Activated gamma-delta T cell treated with anti-CD3 and anti-CD28 coated beads, Interleukin-2, amount 50 U/mL, for 16 hours (primary cell): ENCODE measurements at places on chromosomes 7 and 10.
A peak's percentile ranks its signal among the peaks of the same experiment; 100 is the strongest.

- DNase-seq: no peak
Observed at GRCh38 chr7:86904949-86905834, 154.3 kb downstream of the ELAPOR2 start.

DNA sequence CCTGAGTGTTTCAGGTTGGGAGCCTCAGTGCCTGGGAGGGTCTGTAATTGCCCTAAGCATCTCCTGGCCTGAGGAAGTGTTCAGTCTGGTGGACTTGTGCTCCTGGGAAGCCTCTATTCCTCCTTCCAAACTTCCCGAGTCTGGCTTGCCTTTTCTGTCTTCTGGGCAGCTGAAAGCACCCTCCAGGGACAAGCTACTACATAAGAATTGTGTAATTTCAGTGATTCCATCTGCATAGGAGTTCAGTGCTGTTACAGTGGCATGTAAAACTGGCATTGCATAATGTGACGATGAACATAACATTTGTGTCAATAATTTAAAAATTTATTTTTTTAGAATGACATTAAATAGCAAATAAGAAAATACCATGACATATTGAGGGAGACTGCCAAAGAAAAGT lies 109.3 kb downstream of the AOAH start:
- DNase-seq: no peak

DNA sequence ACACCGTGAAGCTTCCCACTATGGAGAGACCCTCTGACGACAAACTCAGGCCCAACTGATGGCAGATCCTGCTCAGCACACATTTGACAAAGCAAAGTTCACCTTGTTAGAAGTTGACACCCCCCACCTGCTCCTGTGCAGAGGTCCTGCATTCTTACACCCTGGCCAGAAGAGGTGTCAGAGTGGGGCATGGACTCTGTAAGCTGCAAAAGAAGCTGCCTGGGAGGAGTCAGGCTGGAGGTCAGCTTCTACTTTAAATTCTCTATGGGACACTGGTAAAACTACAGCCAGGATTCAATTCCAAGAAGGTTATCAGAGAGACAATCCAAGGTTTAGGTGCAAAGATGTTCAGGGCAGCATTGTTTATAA lies 20.0 kb upstream of the TNS3 start:
- no peak for DNase-seq

DNA sequence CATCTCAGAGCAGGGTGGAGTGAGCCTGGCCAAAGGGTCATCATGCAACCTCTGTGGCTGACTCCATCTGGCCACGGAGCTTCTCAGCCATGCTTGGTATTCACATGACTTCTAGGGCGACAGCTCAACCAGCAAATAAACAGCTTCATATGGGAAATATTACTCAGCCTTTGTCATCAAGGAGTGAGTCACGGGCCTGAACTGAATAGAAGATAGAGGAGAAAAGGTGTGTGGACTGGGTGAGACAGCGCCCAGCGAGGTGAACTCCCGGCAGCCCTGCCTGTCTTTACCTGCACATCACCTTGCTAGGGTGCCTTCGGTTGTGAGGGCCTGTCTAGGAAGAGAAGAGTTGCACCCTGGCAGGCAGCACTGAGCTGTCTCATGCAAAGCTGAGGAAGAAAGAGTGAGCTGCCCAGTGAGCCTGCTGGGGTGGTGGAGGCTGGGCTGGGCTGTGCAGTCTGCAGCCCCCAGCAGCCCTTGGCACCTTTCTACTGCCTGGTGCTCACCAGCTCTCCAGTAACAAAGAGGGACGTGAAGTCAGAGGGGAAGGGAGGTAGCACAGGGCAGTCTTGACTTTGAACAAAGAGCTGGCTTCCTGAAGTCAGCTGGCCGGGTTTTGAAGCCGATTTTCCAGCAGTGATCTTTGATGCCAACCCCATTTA lies 114.2 kb downstream of the EGFR start:
- DNase-seq: no peak

DNA sequence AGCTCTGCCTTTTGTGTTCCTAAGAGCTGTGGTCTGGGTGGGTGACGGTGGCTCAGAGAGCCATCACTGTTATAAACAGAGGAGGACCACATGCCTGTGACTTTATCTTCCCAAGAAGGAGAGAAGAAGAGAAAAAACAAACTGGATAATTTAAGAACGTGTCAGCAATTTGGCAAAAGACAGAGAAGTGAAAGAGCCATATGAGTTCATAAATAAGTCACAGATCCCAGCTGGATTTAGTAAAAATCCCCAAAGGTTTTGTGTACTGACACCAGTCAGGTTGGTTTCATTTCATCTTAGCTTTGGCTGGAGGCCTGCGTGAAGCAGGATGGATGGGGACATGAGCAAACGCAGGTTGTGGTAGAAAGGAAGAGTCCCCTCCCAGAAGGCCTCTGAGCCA lies 120.7 kb downstream of the CXCL12 start:
- DNase-seq: no peak

- no peak for DNase-seq
Observed at GRCh38 chr7:100170101-100170897, 1.9 kb upstream of the GAL3ST4 start.

DNA sequence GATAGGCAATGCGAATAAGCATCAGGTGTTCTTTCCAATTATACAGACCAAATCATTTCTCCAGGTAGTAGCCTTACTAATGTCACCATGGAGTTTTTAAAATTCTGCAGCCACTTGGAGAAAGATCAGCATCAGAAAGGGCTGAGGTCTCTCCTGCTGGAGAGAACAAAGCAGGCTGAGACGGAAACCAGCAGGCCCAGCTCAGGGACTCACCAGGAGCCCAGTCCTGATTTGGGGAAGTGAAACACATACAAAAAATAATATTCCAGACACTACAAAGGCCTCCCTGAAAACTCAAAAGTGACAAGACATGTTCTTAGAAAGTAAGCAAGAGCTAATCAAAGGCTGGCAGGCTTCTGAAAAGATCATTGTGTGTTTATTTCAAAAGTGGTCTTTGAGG lies 207.1 kb upstream of the GHITM start:
- DNase-seq: no peak

- DNase-seq: no peak
Observed at GRCh38 chr7:55441774-55442522, 76.8 kb downstream of the LANCL2 start.

GRCh38 chr7:1040790-1041189 lies 3.6 kb upstream of the GPR146 start:
- DNase-seq: no peak

GRCh38 chr7:138961159-138961558 lies 20.0 kb downstream of the KIAA1549 start:
- no peak for DNase-seq

DNA sequence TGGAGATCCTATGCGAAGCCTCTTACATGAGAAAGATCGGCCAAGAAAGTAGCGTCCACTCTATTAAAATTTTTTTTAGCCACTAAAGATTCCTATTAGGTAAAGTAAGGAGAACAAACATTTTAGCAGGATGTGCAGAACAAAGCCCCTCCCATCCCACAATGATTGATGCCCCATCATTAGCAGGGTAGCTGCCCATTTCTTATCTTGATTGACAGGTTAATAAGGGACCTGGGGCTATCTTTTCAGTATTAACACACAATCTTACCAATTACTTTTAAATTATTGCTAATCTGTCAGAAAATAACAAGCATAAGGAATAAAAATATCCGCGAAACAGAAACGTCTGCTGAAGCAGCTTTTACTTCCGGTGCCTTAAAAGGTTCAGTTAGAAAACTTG lies 5.1 kb downstream of the FZD8 start:
- DNase-seq: no peak

- no peak for DNase-seq
Observed at GRCh38 chr10:47443145-47443544, 40.8 kb downstream of the ANXA8 start.

- DNase-seq: no peak
Observed at GRCh38 chr10:131660427-131660826, 240.4 kb upstream of the PPP2R2D start.

GRCh38 chr10:117370205-117370604 lies 5.0 kb downstream of the PDZD8 start:
- DNase-seq: no peak

DNA sequence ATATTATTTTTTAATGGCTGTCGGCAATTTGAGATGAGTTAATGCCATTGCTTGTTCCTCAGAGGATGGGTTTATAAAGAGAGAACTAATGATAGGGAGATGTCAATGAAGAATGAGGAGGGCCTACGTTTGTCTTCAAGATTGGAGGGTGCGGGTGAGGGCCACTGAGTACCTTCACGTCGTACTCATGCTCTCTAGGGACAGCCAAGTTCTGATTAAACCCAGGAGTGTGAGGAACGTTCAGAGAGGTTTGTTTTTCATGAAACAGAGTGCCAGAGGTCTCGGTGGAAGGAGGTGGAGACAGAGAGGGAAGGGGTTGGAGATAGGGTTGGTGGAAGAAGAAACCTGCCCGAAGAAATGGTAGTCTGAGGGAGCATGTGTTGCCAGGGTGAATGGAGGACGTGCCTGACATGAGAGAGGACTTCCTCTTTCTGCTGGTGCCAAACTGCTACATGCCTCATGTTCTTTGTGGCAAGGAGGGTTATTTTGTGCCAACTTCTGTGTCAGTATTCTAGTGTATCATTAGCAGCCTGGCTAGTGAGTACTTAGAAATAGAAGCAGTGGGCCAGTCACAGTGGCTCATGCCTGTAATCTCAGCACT lies 8.9 kb downstream of the DHTKD1 start:
- DNase-seq: no peak

DNA sequence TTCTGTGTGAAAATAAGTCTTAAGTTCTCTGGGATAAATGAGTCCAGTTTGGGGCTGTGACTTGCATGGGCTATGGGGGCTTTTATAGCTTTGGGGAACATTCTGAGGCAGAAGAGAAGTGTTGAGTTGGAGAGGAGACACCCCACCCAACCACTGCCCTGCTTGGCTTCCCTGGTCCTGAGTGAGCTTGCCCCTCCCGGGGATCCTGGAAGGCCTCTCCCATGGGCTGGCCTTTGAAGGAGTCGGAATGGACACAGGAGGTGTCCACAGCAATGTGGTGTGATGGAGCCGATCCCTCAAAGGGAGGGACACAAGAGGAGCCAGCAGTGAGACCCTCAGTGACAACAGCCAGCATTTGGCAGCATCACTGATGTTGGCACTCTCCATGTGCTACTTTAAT lies 89.8 kb downstream of the GLRX3 start:
- DNase-seq: no peak

- DNase-seq: no peak
Observed at GRCh38 chr10:4763960-4764428, 62.0 kb upstream of the AKR1E2 start.

DNA sequence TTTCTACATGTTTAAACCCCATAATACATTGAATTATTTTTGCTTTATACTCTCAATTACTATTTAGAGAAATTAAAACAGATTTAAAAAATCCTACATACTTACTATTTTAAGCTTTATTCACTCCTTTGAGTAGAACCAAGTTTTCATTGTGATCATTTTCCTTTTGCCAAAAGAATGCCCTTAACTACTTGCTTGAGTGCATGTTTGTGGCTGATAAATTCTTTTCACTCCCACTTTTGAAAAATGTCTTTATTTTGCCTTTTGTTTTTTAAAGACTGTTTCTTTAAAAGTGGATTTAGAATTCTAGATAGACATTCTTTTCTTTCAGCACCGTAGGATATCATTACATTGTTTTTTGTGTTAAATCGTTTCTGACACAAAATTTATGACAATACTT lies 22.3 kb upstream of the AGR3 start:
- DNase-seq: no peak

- DNase-seq: peak; percentile 2
Observed at GRCh38 chr7:34991938-34992840, 45.1 kb downstream of the DPY19L1 start.

DNA sequence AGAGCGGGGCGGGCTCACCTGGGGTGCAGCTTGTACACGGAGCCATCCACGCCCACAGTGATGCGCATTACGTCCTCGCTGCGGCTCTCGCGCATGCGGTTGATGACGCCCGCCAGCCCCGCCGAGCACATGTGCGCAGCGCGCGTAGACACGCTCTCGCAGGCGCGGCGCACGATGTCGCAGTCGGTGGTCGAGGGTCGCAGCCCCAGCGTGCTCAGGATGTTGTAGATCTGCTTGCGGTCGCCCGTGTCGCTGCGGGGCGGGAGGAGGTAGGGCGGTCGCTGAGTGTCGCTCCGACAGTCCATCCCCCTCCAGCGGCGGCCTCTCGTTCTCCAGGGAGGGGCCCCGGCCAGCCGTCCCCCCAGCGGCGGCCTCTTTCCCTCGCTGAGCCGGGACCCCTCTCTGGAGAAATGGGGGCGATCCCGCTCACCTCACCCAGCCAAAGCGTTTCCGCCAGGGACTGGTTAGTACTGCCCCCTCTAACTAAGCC lies 4.4 kb upstream of the MYL7 start:
- peak; percentile 24 for DNase-seq

- peak; percentile 42 for DNase-seq
Observed at GRCh38 chr7:17144322-17144721, 154.1 kb upstream of the AHR start.

DNA sequence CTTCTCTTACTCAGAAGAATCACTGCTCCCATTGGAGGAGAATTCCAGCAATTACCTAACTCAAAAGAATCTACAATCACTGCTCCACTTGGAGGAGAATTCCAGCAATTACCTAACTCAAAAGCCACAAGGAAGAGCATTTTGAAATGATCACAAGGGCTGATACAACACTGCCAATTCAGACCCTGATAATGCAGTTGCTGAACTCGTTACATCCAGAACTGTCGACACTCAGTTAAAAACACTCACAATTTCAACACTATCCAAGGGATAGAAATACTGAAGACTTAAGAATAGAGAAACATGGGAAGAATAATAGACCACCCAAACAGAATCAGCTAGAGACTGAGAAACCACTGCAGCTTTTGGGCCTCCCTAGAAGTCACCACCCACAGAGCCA lies 27.8 kb downstream of the AFAP1L2 start:
- DNase-seq: no peak

- no peak for DNase-seq
Observed at GRCh38 chr7:34277803-34278199, 372.5 kb downstream of the BMPER start.

DNA sequence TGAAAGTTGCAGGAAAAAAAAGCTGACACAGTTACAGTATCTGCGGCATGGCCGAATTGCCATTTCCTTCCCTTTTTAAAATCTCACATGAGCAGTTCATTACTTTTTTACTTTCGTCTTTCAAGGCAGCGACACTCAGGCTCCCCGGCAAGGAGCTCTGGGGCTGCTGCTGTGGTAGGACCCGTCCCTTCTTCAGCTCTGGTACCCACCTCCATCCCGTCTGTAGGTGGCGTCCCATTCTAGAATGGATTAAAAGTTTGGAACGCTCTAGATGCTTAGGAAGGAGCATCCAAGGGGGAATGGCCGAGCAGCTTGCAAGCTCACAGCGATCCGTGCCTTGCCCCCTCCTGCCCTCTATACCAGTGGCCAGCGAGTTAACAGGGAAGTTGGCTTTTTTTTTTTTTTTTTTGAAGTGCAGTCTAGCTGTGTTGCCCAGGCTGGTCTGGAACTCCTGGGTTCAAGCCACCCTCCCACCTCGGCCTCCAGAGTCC lies 22.8 kb upstream of the TTYH3 start:
- no peak for DNase-seq

GRCh38 chr10:132590094-132590751 lies 52.6 kb downstream of the INPP5A start:
- DNase-seq: no peak

GRCh38 chr10:103540722-103541121 lies 47.2 kb downstream of the NEURL1 start:
- DNase-seq: no peak

- DNase-seq: peak; percentile 95
Observed at GRCh38 chr10:16436758-16437539, at the start of gene PTER. Gene PTER, plus strand, starts transcription at chr10:16437010. Its CDS starts 47,375 bp downstream, at chr10:16484385.

- DNase-seq: peak; percentile 25
Observed at GRCh38 chr7:149869867-149870266, 3.9 kb upstream of the ATP6V0E2 start.
